ENCODE measurements at places on chromosomes 1 and 21. TPM values are rescaled to one million over a fixed set of nuclear protein-coding genes. Genes with fewer than 3 reads are reported as not detected.

DNA sequence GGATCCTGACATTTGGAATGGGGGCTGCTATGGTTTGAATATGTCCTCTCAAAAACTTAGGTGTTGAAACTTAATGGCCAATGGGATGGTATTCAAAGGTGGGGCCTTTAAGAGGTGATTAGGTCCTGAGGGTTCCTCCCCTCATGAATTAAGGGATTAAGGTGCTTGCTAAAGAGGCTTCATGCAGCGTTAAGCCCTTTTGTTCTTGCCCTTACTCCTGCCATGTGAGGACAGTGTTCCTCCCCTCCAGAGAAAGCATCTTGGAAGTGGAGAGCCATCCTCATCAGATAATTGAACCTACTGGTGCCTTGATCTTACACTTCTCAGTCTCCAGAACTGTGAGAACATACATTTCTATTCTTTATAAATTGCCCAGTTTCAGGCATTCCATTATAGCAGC is 146.6 kb downstream of the KCNJ6 start:
- DNase-seq = no peak

GRCh38 chr1:243621973-243622372 is 228.1 kb downstream of the AKT3 start:
- no peak for DNase-seq

DNA sequence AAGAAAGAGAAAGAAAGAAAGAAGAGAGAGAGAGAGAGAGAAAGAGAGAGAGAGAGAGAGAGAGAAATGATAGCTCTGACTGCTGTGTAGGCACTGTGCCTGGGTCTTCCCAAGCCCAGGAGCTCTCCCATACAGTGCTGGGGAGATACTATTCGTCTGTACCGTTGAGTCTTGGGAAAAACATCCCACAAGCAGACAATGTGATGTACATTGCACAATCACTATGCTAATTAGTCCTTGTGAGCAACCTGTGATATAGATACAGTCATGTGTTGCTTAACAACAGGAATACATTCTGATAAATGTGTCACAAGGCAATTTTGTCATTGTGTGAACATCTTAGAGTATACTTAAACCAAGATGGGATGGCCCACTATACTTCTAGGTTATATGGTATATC is 381.0 kb downstream of the HHAT start:
- DNase-seq = no peak

DNA sequence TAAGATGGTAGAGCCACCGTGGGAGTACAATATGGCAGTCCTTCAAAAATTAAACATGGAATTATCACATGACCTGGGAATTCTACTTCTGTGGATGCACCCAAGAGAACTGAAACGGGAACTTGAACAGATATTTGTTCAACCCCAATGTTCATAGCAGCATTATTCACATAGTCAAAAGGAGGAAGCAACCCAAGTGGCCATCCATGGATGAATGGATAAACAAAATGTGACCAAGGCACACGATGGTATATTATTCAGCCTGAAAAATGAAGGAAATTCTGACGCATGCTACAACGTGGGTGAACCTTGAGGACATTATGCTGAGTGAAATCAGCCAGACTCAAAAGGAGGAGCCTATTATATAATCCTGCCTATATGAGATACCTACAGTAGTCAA is 22.8 kb upstream of the LAPTM5 start:
- DNase-seq = no peak

DNA sequence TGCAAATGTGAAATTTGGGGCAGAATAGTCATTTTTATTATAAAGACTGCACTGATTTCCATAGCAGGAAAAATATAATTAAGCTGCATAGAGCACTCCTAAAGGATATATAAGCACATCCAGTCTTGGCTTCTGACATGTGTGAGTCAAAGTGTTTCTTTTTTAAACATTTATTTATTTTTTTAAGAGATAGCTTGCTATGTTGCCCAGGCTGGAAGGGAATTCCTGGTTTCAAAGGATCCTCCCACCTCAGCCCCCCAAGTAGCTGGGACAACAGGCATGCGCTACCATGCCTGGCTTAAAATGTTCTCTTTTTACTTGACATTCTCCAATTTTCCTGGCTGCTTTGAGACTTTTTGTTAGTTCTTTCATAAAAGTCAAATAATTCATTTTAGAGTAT is 126.1 kb downstream of the HMCN1 start:
- DNase-seq = no peak

The RASSF5 gene
- 2.7 TPM for total RNA-seq

DNA sequence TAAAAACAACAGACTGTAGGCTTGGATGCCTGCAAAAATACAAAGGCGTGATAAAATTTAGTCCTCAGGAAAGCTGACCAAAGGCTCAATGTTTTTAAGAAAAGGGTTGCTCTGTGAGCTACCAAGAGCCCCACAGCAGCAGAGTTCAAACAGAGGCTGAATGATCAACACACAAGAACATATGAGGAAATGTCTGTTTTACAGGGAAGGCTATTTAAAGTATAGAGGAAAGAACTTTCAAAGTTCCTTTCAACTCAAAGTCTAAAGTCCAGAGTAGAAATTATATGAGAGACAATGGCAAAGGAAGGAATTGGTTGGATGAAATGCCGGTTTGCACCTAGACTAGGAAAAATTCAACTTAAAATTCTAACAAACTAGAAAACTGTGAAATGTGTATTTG is 8.6 kb downstream of the CLSTN1 start:
- DNase-seq = no peak

DNA sequence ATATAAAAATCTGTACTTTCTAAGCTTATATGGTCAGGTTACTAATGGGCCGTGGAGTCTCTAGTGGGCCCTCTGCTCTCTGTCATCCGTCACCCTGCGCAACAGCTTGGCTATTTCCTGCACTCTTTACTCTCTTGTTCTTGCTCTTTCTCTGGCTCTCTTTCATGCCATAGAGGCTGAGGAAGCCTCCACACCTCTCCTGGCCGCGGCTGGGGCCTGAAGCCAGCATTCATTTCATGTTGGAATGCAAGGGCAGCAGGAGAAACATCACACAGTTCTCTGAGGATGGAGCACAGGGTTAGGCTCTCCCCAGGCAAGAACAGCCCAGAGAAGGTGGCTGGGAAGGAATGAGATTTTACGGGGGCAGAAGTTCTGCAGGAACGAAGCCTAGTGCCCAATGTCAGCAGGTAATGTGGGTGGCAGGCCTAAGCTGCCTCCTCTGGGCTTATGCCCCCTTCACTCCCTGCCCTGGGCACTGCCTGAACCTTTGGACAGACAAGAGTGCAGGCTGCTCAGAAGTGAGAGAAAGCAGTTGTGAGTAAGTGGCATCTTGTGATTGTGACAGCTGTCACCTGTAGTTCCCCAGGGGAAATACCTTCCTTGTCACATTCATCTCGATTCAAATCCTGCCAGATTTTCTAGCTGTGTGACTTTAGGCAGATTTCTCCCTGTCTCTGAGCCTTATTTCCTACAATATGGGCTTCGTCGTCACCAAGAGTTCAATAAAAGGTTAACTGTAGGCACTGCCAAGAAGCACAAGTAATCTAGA is 3.6 kb upstream of the FHAD1 start:
- no peak for DNase-seq

The FCRL5 gene
- total RNA-seq = not detected

The FAM151A gene
- not detected for total RNA-seq

DNA sequence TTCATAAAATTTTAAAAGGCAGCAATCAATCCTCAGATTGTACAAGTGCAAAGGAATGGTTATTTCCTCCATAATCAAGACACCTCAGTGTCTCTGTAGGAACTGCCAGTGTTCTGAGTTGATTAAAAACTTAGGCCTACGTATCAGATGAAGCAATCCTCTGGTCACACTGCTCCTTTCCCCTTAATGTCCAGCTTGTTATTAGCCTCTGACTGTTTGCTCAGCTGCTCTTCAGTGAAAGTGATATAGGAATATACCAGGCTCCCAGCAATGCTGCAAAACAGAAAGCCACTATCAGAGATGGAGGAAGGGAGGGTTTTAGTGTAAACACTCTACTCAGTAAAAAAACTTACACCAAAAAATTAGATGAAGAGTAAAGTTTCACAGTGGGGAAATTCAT is 49.8 kb downstream of the SLC35D1 start:
- DNase-seq = no peak

DNA sequence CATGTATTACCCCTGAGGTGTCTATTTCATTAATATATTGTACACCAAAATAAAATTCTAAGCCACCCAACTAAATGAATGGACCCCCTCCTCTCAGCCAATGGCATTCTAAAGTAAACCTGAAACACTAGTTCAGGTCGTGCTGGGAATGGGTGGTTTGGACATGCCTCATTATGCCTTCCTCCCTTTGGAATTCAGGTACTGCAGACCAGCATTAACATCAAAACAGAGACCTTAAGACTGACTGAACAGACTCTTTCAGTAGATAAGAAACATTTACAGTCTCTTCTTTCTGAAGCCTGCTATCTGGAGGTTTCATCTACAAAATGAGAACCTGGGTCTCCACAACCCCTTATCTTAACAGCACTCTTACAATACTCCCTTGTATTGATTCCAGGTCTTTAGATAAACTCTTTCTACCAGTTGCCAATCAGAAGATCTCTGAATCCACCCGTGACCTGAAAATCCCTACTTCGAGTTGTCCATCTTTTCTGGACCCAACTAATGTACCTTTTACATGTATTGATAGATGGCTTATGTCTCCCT is 93.6 kb downstream of the PKN2 start:
- no peak for DNase-seq

DNA sequence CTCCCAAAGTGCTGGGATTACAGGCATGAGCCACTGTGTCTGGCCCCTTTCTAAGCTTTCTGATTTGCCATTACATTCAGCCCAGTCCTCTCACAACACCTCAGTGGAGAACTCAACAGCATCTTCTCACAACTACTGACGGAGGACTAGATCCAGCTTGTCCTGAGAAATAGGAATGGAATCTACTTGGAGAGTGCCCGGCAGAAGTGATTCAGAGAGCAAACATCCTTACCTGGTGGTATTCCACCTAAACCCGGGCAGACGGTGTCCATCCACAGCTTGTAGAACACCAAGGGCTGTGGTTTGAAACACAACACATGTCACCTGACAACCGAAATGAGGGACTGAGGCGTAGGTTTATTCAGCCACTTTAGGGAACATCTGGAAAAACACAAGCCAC is 28.8 kb upstream of the CCSAP start:
- DNase-seq = no peak

GRCh38 chr1:221439008-221439746 is 302.7 kb downstream of the DUSP10 start:
- no peak for DNase-seq

GRCh38 chr1:68525781-68526180 is 28.9 kb upstream of the DEPDC1 start:
- no peak for DNase-seq

GRCh38 chr1:212179394-212180076 is 105.7 kb upstream of the PPP2R5A start:
- DNase-seq = no peak

- DNase-seq = no peak
These were observed 1146.7 kb upstream of the PRMT6 start for GRCh38 chr1:105909811-105910210.

DNA sequence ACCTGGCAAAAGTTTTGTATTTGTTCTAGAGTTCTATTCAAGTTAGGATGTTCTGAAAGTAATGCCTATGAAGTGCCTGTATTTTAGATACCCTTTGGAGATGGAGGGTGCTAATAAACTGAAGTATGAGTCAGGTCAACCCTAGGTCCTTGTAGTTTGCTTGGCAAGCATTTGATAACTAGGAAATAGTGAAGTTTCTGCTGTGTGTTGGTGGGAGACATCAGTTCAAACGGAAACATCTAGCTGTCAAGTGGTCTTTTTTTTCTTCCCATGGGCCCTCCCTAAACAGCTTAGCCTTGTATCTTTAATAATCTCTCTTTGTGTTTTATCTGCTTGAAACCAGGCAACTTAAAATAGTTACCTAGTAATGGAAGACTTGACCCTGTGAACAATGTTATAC is 4.5 kb downstream of the MRPS6 start:
- DNase-seq = no peak

GRCh38 chr1:93817819-93818569 is 61.0 kb downstream of the DNTTIP2 start:
- no peak for DNase-seq

The KRTAP19-1 gene
- total RNA-seq = not detected

The KCNA3 gene
- total RNA-seq = 15.2 TPM

DNA sequence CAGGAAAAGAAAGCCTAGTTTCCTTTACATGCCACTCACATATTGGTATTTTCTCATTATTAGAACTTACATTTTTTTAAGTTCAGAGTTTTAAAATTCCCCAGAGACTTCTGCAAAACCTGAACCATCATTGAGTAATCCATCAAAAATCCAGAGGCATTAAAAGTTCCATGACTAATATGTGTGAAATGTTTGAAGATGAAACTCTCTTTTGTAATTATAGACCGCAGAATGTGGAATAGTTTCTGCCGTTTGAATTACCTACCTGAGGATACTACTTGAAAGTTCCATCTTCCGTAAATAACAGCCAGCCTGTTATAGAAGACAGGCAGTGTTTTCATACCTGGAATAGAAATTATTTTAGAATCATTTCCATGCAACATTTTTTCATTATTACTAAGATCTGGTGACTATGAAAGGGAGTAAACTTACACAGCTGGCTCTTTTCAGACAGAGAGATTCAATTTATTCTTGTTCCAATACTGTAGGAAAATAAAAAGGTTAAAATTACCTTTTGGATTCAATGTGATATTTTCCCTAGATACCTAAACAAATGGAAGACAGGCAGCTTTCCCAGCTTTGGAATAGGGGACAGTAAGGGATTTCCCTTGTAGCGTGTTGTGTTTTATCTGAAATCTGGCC is 131.4 kb downstream of the ST6GALNAC5 start:
- DNase-seq = no peak

DNA sequence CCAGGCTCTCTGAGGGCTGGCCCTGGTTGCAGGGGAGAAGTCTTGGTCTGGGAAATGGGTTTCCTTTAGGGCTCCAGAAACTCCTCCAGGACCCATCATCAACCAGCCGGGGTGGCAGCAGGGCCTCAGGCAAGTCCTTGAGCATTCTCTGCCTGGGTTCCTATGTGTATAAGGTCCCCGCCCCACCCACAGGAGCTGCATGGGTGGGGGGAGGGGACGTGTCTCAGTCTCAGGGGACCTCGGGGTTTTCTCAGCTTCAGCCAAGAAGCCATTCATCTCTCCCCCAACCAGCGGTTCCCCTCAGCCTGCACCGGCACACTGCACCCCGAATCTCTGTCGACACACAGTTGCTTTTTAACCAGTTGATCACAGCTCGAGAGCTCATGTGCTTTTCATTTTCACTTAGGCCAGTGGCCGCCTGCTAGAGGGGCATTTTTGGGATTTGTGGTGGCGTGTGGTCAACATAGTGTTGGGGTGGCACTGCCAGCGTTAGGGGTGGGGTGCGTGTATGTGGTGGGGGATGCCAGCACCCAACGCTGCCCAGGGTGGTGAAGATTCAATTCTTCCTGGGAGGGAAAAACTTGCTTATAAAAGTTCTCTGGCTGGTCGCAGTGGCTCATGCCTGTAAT is 6.5 kb downstream of the RUNX3 start:
- no peak for DNase-seq

- no peak for DNase-seq
These were observed 163.4 kb downstream of the ADGRL4 start for GRCh38 chr1:78843111-78843510.

DNA sequence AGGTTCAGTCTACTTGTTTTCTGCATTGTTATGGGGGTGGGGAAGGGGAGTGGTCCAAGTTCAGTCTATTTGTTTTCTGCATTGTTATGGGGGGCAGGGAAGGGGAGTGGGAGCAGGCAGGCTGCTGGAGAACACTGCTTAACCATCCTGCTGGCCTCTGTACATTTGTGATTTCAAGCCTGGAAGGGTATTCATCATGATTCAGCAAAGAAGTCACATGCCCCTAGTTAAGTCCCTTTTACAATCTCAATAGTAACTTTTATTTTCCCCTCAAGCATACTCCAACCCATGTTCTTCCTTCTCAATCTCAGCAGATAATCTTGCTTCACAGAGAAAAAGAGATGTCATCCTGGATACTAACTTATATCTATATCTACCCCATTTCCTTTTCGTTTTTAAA is 7.9 kb downstream of the LYST start:
- DNase-seq = no peak

The HRNR gene
- total RNA-seq = not detected
